SHP77 (cell line): ENCODE measurements at places on chromosomes 1 and 21.

- no peak for DNase-seq
Observed at GRCh38 chr1:227066999-227067398, 126.9 kb downstream of the COQ8A start.

DNA sequence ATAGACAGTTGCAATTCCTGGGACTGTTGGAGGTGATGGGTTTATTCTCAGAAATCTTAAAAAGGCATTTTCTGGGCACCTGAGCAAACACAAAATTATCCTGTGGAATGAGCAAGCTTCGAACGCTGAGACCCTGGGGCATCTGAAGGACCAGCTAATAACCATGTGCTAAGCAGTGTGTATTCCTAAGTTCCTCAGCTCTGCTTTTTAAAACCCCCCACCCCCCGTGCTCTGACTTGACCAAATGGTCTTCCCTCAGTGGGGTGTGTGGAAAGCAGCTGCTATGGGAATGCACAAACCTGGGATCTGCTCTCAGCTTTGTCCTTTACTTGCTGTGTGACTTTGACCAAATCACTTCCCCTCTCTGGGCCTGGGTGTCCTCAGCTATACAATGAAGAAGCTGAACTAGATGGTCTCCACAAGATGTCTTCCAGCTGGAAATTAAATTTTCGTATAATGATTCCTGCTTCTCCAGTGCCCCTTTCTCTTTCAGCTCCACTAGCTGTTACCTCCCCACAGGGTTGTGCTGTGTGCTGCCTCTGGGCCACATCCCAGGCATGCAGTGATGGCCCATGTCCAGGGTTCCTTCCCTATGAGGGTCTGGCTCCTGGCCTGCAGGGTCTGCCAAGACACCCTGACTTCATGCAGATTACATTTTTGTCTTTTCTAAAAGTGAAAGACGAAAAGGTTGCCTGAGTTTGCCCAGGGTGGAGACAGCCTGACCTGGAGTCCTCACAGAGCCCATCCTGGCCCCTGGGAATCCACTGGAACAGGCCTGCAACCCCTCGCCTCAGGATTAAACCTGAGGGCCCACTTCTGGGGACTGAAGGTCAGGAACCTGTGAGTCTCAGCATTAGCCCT lies 14.9 kb upstream of the CD247 start:
- no peak for DNase-seq

- no peak for DNase-seq
Observed at GRCh38 chr1:41461790-41462679, 22.4 kb downstream of the EDN2 start.

DNA sequence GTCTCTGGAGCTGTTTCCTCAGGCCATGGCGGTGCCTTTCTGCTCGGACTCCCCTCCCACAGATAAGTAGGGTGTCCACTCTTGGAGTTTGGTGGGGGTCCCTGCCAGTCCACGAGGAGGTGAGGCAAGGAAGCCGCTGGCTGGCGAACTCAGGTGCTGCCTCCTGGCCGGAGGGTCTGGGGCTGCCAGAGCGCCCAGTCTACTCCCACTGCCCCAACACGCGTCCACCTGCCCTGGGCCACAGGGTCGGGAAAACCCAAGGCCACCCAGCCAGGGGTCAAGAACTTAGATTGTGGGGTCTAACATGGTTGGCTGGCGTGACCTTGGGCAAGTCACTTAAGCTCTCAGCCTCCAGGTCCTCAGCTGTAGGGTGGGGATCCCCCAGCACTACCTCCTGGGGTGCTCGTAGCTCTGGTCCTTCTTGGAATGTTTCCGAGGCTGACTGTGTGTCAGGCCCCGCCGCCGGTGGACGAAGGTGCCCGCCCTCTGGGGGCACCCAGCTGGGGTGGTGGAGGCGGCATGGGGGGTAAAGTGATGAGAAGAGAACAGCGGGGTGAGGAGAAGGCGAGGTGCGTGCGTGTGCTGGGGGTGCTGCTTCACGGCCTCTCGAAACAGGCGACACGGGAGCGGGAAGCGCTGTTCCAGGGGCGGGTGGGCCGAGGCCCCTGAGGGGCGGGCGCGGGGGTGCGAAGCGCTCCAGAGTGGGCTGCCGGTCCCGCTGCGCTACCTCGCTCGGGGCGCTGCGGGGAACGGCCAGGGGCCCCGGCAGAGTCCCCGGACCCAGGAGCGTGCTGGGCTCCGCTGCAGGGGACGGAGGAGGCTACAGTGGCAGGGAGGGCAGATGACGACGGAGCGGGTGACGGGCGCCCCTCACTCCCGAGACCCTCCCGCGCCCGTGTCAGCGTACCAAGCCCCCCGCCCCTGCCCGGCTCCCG lies 1.2 kb downstream of the SH2D5 start:
- no peak for DNase-seq

DNA sequence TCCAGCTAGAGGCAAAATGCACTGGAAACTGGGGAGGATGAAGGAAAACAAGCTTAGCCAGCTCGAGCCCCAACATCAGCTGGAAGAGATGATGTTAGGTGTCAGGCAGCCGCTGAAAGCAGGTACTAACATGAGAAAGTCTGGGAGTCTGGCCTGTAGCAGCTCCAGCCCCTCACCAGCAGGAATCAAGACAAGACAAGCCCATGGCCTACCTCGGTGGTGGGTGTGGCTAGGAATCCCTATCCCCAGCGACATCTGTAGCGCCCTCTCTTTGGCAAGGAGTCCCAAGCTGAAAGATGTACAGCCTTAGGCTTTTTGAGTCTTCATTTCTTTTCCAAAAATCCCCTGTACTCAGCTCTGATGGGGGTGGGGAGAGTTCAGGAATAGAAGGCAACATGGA lies 2.6 kb downstream of the DLGAP3 start:
- no peak for DNase-seq

DNA sequence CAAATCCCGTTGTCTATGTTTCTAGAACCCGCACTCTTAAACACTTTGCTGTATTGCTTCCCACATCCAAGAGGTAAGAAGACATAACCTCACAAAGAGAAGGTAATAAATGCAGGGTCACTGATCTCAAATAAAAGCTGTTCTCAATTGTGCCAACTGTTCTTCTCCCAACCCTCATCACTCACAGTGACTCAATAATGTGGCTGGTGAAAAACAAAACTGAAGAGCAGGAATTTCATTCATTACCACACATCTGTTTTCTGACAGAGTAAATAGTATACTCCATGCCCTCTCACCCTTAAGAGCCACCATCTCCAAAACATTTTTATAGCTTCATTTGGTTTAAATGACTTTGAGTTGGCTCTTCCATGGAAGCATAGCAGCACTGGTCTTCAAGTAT lies 6.2 kb upstream of the ERICH3 start:
- DNase-seq: no peak

- DNase-seq: no peak
Observed at GRCh38 chr1:86505564-86505902, 36.8 kb downstream of the CLCA1 start.

DNA sequence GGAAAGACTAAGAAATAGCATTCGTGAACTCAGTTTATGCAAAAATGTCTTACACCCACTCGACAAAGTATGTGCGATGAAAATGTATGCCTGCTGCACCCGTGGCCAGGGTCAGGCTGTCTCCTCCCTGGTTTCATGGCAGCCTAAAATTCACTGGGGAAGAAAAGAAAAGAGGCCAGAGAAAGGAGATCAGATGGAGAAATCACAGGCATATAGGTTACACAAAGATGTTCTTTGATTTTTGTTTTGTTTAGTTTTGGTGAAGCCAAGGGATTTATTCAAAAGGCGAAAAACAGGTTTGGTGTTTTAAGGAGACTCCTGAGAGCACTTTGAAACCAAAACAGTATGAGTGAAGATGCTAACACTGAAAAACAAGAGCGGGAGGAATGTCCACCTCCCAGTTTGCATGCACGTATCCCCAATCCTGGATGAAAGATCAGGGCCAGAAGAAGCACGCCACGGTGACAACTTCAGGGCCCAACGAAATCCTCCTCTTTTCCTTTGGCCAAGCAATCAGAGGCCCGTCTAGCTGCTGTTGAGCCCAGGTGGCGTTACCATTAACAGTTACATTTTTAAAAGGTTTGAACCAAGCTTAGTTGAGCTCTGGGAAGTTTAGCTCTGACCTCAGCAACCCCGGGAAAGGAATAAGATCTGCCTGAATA lies 992 bp upstream of the SSX2IP start:
- peak; percentile 33 for DNase-seq

DNA sequence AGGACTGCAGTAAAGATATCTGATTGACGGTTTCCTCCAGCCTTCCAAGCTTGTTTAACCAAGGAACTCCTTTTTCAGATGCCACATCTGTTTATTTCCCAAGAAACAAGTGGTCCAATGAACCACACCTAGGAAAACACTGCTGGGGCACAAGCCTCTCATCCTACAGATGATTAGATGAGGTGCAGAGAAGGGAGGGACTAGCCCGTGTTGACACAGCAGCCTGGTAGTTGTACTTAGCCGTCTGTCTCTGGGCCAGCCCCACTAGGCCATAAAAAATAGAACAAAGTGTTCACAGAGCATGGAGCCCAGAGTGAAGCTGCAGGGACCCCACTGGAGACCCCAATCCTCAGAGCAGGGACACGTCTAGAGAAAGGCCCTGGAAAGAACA lies 32.1 kb downstream of the LRP8 start:
- DNase-seq: no peak
